Stimulated activated CD4-positive, alpha-beta T cell treated with anti-CD3 and anti-CD28 coated beads, Interleukin-1b, Interleukin-23, amount 100 ng/mL, for 48 hours (primary cell): ENCODE measurements at places on chromosomes 13 and 19.

DNA sequence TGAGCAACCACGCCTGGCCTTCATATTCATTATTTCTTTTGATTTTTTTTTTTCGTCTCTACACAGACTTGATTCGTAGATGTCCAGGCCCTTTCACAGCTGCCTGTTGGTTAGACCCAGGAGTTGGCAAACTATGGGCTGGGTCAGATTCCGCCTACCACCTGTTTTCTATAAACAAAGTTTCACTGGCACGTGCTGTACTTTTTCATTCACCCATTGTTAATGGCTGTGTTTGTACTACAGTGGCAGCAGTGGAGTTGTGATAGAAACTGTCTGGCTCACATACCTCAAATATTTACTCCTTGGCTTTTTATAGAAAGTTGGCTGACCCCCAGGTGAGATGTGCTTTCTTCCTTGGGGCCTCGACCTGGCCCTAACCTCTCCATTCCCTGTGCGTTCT is 72.9 kb upstream of the TEX29 start:
- DNase-seq, result no peak

- DNase-seq, result no peak
Measured at GRCh38 chr13:47794963-47795362, 206.1 kb downstream of the SUCLA2 start.

- peak; percentile 73 for DNase-seq
Measured at GRCh38 chr19:48510421-48511268, 990 bp downstream of the LMTK3 start.

GRCh38 chr19:34500656-34501120 is 19.1 kb downstream of the WTIP start:
- DNase-seq, result no peak

DNA sequence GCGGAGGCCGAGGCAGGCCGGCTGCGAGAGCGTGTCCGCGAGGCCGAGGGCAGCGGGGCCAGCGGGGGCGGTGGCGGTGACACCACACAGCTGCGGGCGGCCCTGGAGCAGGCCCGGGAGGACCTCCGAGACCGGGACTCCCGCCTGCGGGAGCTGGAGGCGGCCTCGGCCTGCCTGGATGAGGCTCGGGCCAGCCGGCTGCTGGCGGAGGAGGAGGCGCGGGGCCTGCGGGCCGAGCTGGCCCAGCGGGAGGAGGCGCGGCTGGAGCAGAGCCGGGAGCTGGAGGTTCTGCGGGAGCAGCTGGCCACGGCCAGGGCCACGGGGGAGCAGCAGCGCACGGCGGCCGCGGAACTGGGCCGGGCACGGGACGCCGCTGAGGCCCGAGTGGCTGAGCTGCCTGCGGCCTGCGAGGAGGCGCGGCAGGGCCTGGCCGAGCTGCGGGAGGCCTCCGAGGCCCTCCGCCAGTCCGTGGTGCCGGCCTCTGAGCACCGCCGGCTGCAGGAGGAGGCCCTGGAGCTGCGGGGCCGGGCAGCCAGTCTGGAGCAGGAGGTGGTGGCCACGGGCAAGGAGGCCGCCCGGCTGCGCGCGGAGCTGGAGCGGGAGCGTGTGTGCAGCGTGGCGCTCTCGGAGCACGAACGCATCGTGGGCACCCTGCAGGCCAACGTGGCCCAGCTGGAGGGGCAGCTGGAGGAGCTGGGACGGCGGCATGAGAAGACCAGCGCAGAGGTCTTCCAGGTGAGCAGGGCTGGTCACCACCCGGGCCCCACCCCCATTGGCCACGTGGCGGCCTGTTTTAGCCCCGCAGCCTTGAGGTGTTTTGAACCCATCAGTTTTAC is 11.7 kb upstream of the EBI3 start:
- no peak for DNase-seq
